Naive thymus-derived CD4-positive, alpha-beta T cell (primary cell): ENCODE measurements at places on chromosomes 5 and 9. TPM values are rescaled to one million over a fixed set of nuclear protein-coding genes. Genes with fewer than 3 reads are reported as not detected.

DNA sequence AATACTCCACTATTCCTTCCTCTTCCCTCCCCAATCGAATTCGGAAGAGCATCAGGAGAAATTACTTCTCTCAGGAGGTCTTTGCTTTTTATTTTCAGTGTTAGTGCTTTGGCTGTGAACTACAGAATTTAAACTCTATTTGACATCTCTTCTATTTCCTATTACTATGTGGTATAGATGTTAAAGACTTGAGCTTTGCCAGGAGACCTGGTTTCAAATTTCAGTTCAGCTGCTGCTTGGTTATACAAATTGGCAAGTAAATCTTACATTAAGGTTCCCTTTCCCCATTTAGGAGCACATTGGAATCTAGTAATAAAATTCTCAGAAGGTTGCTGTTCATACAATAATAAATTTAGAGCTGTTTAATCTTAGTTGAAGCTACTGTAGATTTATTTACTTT lies 13.1 kb downstream of the UHRF2 start:
- no peak for DNase-seq

GRCh38 chr9:107155244-107155817 lies 127.7 kb upstream of the RAD23B start:
- DNase-seq: no peak

KIAA0825 gene
- total RNA-seq: 1.2 and 1.7 TPM in 2 replicates

DNA sequence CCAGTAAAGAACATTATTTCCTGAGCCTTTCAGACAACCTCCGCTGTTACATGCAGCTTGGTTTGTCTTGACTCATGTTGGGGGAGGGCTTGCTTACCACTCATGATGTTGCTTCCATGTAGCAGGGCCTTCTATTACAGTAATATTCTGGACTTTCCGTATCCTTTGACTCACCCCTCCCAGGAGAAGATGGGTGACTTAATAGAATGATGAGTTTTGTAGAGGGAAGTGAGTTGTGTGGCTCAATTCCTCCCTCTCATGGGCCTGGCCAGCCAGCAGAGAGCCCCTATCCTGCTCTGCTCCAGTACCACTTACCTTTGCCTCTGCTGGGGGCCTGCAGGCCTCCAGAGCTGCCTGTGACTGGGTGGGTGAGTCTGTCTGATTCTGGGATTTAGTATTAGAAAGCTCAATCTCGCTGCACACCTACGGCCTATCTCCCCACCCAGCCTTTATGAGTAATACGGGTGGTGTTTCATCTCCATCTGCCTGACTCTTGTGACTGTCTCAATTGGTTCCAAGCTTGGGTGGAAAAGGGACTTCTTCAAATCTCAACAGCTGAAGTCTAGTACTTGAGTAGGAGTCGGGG lies 52.6 kb upstream of the KLF9 start:
- DNase-seq: no peak

GRCh38 chr9:19920401-19920800 lies 131.6 kb upstream of the SLC24A2 start:
- no peak for DNase-seq

DNA sequence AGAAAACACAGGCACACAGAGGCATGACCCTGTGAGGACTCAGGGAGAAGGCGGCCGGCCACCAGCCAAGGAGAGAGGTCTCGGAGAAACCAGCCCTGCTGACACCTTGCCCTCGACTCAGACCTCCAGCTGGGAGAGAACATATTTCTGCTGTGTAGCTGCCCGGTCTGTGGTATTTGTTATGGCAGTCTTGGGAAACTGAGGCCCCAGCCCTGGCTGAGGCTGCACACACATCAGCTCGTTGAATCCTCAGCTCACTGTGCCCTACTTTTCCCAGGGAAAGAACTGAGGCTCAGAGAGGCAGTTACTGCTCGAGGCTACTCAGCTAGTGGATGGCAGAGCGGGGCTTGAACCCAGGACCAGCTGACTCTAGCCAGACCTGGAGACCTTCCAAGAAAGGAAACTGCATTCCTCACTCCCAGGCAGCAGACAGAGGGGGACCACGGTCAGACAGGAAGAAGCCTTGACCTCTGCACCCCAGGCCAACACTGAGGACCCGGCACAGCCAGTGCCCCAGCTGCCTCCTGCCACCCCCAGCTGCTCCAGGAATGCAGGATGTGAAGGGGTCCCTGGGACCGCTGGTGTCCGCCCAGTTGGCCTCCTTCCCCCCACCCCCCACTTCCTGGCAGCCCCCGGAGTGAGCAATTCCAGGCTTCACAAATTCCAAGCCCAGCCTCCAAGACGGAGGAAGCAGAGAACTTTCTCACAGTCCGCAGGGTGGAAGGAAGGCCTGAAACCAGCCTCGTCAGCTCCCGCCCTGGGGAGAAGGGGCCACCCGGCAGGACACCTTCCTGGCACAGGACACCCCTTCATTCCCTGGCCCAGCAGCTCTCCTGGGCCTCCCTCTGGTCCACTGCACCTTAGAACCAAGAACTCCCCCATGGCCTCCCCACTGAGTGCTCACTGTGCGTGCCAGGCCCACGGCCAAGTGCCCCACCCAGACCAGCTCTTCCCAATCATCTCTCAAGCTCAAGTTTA lies 69.9 kb downstream of the LRSAM1 start:
- no peak for DNase-seq

- no peak for DNase-seq
These were observed 189.4 kb downstream of the BNC2 start for GRCh38 chr9:16680975-16681651.

CARTPT gene
- not detected for total RNA-seq

HMGCR gene
- total RNA-seq: 46.2 TPM

SPINK5 gene
- not detected for total RNA-seq

- no peak for DNase-seq
These were observed 161.4 kb downstream of the PAX5 start for GRCh38 chr9:36872641-36873040.

GRCh38 chr9:72894342-72894741 lies 58.5 kb downstream of the ALDH1A1 start:
- DNase-seq: no peak

DNA sequence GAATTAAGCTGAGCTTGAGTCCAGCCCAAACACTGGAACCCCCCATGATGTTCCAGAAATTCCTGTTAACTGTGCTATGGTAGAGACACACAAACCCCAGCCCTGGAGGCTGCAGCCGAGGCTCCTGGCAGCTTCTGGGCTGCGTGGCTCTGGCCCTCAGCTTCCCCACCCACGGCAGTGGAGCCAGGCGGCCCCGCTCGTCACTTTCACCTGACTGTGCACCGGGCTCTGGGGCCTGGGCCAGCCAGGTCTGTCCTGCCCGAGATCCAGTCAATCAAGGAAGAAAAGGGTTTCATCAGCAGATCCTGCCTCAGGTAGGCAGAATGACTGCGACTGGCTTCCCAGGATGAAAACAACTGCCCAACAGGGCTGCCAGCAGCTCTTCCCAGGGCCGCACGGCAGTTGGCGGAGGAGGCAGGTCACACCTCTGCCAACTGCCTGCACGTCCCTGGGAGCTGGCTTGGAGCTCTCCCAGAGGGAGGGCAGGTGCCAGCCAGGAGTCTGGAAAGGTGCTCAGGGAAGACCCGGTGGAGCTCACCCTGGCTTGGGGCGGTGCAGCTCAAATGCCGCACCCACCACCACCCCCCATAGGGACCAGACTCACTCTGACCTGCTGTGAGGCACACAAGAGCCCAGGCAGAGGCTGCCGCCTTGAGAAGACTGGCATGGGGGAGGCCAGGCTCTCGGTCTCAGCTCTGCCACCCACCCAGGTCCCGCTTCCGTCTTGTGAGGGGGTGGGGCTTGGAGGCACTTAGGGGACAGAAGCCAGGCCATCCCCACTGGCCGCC lies 20.7 kb downstream of the BRD3 start:
- no peak for DNase-seq

GRCh38 chr5:133627180-133627579 lies 14.8 kb upstream of the FSTL4 start:
- no peak for DNase-seq

- no peak for DNase-seq
These were observed 733 bp downstream of the ANGPTL2 start for GRCh38 chr9:127121628-127122175.

CCNO gene
- not detected for total RNA-seq

- DNase-seq: no peak
These were observed 22.9 kb downstream of the RGMB start for GRCh38 chr5:98796197-98796972.

SPATA31D4 gene
- not detected for total RNA-seq

DNA sequence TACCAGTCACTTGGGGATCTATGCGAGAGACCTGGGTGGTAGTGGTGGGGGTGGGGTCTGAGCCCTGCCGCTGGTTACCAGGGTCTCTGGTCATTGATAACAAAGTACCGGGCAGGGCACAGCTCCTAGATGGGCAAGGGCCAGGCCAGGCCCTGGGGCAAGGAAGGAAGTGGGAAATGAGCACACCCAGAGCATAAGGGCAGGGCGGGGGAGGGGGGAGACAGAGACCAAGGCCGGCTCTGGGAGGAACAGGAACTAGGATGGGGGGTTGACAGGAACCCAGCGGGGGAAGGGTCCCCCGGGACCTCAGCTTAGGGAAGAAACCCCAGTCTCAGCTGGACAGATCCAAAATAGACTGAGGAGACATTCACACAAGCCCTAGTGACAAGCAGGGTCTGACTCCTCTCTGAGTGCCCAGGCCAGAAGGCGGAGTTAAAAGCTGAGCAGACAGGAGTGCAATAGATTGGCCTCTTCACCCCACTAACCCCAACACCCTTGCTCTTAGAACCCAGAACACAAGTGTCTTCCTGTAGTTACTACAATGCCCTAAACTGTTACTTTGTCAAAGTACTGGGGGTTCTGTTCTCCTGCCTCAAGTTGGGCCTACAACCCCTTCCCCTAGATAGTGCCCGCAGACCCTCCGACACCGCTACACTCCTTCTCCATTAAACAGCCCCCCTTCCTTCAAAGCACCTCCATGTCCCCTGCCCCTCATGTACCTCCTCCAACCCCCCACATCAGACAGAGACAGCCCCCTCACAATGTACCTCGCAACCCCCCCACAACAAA lies 628 bp downstream of the ATOSB start:
- DNase-seq: peak; percentile 27

DNA sequence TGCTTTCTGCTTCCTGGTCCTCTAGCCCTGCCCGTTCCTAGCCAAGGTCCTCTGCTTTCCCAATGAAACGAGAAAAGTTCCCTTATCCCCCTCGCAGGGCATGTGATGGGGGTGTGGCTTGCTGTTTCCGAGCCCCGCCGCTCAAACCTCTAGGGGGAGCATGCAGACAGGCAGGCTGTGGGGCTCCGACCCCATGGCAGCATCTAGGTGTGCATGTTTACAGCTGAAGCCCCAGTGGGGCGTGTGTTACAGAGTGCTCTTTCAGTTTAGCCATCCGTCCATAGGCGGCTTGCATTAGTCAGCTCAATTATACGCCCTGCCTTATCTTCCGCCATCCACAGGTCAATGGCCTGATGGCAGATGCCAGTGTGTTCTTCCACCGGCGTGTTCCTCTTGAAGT lies 48.3 kb upstream of the SPATA31E1 start:
- no peak for DNase-seq

DNA sequence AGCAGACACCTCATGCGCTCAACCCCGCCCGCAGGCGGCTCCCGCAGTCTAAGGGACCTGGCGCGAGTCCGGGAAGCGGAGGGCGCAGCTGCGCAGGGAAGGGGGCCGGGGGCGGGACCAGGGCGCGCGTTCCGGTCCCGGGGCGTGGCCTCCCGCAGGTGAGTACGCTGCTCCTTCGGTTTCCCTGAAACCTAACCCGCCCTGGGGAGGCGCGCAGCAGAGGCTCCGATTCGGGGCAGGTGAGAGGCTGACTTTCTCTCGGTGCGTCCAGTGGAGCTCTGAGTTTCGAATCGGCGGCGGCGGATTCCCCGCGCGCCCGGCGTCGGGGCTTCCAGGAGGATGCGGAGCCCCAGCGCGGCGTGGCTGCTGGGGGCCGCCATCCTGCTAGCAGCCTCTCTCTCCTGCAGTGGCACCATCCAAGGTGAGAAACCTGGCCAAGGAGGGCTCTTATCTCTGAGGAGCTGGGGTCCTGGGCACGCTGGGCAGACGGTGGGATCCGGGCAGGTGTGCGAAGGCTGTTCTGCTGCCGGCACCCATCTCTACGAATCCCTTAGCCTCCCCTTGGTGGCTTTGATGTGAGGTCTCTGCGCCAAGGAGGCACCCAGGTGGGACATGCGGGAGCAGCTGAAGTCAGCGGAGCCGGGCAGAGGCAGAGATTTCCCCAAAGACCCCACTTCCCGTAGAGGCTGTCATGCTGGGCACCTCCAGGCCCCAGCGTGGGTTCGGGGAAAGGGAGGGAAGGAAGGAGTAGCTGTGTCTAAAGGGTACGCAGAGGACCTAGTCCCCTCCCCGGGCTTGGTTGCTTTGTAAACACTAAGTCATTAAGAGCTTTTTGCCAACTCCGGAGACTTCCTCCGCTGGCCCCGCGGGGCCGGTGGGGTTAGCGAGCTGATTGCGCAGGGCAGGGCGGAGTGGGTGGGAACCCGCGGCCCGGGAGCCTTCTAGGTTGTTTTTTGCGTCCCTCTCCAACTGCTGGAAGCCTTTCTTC lies at the start of gene F2RL1:
F2RL1 (plus strand) TSS at position 187 of the 988 bp plus-strand sequence; CDS start at position 340, 153 bp downstream.
- peak; percentile 17 for DNase-seq
